ENCODE measurements at places on chromosomes 1 and 21.

GRCh38 chr1:150083907-150084306, 16.3 kb downstream of the VPS45 start:
- DNase-seq, result no peak

DNA sequence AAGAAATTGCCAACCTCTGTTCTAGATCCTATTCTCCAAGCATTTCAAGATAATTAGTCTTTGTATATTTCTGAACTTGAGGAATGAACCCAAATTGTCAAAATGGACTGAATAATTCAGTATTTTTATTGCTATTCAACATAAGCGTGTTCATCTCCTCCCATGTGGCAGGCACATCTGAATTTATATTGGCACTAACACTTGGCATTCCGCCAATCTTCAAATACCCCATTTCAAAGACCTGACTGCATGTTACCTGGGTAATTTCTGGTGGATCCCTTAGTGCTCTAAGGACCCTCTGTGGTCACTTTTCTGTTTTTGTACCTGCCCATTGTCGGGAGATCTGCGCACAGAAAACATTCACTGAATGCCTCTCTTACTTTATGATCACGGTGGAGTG, 66.6 kb downstream of the BACE2 start:
- DNase-seq, result no peak

GRCh38 chr1:35674111-35674510, 32.8 kb upstream of the PSMB2 start:
- DNase-seq, result no peak

GRCh38 chr1:163820766-163821165, 499.0 kb downstream of the NUF2 start:
- DNase-seq, result no peak

DNA sequence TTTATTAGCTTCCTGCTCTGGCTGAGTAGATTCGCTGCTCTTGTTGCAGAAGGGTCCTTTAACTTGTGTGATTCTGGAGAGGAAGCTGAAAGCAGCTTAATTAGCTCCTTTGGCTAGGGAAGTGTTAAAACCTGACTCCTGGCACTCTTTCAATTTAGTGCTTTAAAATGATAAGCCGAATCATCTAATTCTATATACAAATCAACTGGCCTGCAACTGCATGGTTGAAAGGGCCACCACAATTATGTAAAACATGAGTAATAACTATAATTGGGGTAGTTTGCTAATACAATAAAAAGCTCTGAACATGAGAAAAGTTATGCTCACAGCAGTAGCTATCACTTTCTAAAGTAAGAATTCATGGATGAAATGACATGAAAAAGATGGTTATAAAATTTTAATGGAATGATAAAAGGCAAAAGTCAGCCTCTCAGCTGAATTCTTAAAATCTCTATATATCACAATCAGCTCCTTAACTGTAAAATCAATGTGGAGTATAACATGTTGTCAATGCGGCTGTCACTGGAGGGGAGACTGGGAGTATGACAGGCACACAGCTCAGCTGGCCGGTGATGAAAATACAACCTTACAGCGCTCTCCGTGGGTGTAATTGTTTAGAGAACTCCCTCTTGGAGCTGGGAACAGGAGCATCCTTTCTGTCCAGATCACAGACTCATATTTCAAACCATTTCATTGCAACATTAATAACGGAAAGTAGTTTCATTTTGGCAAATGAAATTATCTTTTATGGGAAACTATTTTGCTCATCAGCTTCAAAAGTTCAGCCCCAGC, 324.4 kb downstream of the KCTD3 start:
- DNase-seq, result no peak

DNA sequence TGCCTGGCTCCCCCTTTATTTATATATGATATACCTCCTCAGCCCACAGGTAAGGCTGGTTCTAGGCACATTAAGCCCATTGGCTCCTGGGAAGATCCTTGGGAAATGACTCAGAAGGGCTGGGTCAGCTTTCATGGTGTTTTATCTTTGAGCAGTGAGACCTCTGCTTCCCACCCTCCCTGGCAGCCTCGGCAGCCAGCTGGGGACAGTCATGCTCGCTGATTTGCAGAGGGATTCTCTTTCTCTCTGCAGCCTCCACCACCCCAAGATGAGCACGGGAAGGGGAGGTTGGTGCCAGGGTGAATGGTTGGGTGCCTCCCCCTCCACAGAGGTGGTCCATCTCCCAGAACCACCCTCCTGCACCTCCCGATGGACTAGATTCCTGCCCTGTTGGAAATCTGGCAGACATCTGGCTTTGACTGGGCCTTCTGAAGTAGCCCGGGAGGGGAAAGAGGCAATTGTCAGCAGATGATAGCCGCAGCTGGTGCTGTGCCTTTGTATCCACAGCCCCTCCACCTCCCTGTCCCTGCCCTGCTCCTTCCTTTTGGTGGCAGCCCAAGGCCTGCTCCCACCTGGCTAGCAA, 24.6 kb downstream of the IER5 start:
- no peak for DNase-seq
